GM12891 (cell line): ENCODE measurements at places on chromosomes 1 and 21.

- DNase-seq, result peak; percentile 38
Measured at GRCh38 chr1:8169364-8170058, 143.4 kb upstream of the ERRFI1 start.

DNA sequence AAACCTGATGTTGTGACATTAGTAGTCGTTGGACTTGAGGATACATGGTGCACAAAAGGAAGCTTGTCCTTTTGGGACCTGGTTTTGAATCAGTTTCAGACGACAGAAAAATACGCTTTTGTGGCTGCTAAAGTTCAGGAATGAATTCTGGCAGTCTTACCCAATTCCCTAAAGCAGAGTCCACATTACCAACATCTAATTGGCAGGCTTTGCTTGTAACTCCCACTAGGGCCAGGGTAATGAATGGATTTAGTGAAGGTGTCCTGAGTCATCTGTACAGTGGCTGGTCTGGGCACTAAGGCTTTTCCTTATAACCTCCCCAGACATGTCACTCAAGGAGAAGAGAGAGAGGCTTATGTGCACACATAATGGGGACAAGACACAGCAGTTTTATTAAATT is 66.2 kb upstream of the RNPC3 start:
- DNase-seq, result no peak

DNA sequence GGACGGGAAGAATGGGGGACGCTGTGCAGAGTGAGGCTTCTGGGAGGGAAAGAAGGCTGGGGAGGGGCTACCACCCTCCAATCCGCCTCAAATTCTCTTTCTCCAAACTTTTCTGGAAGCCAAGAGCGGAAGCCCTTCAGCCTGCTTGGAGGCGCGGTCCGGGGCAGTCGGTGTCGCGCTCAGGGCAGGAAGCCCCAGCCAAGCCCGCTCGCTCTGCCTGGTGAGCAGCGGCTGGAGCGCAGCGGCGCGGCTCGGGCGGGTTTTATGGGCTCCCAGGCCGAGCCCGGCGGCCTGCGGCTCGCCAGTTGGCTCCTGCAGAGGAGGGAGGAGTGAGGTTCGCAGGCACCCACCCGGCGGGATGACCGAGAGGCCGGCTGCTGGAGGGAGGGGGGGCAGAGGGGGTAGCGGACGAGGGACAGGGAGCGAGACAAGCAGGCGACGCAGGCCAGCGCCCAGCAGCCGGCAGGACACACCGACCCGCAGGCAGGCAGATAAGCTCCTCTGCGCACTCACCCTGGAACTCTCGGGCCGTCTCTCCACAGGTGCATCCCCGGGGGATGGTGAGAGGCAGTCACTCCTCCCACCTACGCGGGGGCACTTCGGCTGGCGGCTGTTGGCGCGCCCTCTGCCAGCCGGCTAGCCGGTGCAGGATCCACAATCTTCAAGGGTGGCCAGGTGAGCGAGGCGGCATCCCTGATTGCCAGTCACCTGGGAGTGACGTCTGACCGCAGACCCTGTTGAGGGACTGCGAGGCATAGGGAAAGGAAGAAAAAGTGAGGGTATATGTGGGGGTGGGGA is at the start of gene AVPR1B:
TSS of gene AVPR1B (minus strand) at position 238 of the 798 bp plus-strand sequence. CDS start 498 bp downstream, outside the sequence.
- DNase-seq, result peak; percentile 29

- no peak for DNase-seq
Measured at GRCh38 chr1:48853006-48853405, 76.3 kb upstream of the BEND5 start.

- no peak for DNase-seq
Measured at GRCh38 chr21:26095131-26095530, 75.4 kb downstream of the APP start.

- no peak for DNase-seq
Measured at GRCh38 chr21:36664662-36664990, 34.3 kb upstream of the SIM2 start.

DNA sequence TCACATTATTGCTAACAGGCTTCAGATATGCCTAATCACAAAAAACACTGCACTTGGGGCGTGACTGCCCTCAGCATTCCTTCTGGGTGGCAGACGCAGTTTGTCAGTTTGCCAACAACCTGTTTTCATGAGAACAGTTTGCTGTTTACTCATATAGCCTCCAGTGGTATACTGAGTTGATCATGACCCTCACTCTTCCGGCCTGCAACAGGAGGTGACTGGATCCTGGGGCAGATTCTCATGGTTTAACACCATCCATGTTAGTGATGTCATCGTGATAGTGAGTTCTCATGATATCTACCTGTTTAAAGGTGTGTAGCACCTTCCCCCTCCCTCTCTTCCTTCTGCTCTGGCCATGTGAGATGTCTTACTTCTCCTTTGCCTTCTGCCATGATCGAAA is 555.2 kb downstream of the PLPP3 start:
- no peak for DNase-seq

DNA sequence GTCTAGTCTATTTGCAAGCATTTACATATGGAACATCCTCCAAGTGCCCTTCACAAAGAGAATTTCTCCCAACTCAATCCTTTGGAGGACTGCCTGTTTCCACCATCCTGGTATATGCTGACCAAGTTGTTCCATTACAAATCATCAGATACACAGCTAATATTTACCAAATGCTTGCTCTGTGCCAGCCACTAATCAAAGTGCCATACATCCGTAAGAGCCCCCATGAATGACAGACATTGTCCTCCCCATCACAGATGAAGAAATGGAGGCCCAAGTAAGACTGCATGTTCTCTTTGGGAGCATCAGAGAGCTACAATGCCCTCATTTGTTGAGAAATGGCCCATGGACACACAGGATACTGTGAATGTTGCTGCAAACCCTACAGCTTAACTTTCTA is 130.0 kb upstream of the BACE2 start:
- no peak for DNase-seq

DNA sequence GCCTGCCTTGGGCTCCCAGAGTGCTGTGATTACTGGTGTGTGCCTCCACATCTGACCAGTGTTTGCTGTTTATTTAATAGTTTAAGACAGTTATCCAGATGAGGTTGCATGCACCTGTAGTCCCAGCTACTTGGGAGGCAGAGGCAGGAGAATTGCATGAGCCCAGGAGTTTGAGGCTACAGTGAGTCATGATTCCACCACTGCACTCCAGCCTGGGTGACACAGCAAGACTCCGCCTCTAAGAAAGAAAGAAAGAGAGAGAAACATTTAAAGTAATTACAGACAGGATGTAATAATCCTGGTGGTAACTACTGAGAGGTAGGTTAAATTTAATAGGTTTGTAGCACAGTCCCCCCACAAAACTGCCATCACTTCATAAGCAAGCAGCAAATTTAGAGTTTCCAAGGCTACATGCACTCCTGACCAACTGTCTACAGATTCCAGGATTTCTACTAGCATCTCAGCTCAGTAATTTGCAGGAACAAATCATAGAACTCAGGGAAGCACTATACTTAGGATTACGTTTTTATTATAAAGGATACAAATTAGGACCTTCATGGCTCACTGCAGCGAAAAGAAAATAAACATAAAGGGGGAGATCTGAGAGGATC is 89.6 kb downstream of the PKN2 start:
- DNase-seq, result no peak

DNA sequence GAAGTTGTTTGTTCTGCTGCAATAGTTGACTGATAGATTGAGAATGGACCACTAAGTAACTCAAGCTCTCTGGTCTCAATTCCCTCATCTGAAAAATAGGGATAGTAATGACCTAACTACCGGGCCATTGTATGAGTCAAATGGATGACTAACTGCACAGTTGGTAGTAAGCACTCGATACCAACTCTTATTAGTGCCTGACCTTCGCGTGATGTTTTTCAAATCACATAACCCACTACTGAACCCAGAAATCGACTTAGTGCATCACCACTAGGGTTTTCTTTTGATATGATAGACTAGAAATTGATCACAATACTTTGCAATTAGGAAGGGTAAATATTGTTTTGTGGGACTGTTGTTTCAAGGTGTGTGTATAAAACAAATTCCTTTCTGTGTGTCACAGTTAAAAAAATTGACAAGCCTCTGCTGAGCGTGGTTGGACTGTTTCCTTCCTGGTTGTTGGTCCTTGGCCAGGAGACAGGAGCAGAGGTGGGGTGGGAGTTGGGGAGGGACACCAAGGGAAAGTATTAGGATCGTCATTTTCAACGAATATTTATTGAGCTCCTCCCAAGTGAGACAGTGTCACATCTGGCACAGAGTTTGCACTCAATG is 54.0 kb upstream of the LRP8 start:
- DNase-seq, result no peak

DNA sequence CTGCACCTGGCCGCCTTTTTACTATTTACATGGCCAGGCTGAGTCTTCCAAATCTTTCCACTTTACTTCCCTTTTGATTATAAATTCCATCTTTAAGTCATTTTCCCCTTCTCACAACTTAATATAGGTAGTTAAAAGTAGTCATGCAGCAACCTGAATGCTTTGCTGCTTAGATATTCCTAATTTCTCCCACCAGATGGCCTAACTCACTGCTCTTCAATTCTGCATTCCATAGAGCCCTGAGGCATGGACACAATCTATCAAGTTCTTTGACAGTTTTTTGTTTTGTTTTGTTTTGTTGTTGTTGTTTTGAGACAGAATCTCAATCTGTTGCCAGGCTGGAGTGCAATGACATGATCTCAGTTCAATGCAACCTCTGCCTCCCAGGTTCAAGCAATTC is 21.7 kb upstream of the FAAH start:
- DNase-seq, result no peak

- no peak for DNase-seq
Measured at GRCh38 chr1:235279694-235280093, 48.3 kb downstream of the ARID4B start.

DNA sequence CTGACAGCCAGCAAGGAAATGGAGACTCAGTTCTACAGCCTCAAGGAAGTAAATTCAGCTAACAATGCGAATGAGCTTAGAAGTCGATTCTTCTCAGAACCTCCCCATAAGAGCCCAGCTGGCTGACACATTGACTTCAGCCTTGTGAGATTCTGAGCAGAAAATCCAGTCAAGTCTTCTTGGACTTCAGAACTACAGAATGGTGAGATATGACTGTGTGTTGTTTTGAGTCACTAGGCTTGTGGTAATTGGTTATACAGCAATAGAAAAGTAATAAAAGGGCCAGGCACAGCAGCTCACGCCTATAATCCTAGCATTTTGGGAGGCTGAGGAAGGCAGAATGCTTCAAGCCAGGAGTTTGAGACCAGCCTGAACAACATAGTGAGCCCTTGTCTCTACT is 161.8 kb upstream of the IVNS1ABP start:
- no peak for DNase-seq
